ENCODE measurements at places on chromosomes 13 and 19.

GRCh38 chr13:111879719-111880118 lies 187.2 kb upstream of the SOX1 start:
- no peaks in the 10 kb centered on the region for H3K4me1 ChIP-seq
- no peak overlapping the region for H3K27ac ChIP-seq

DNA sequence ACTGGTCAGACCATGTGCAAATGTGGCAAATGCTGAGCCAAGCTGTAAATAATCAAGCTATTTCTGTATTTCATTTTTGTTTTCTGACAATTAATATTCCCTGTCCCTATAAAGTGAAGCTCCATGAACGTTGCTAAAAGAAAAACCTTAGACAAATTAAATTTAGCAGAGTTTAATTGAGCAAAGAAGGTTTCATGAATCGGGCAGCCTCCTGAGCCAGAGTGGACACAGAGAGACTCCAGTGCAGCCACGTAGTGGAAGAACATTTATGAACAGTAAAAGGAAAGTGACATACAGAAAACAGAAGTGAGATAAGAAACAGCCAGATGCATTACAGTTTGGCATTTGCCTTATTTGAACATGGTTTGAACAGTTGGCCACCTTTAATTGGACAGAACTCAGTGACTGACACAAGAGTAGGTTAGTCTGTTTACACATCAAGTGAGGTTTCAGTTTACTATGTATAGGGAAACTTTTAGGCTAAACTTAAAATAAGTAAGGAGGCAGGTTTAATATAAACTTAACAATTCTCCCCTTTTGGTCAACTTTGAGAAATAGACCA lies 69.7 kb downstream of the UFM1 start:
- H3K4me1 ChIP-seq: no peaks in the 10 kb centered on the region
- H3K27ac ChIP-seq: no peak overlapping the region
- no peak for DNase-seq
- H3K27me3 ChIP-seq: no peaks in the 10 kb centered on the region
- no peaks in the 10 kb centered on the region for H3K36me3 ChIP-seq

- H3K36me3 ChIP-seq: no peaks in the 10 kb centered on the region
- no peak overlapping the region for H3K27ac ChIP-seq
- H3K27me3 ChIP-seq: no peaks in the 10 kb centered on the region
- no peak for DNase-seq
These were observed 11.2 kb upstream of the ARHGEF18 start for GRCh38 chr19:7337380-7338194.

- no peak overlapping the region for H3K27ac ChIP-seq
- H3K4me1 ChIP-seq: peaks cover 4% of the 10 kb centered on the region
- no peak overlapping the region for H3K4me3 ChIP-seq
- no peak for DNase-seq
- H3K27me3 ChIP-seq: no peaks in the 10 kb centered on the region
These were observed 457.3 kb downstream of the EFNB2 start for GRCh38 chr13:106078191-106078590.

GRCh38 chr13:50460358-50460757 lies 383.1 kb downstream of the DLEU7 start:
- no peaks in the 10 kb centered on the region for H3K4me1 ChIP-seq
- H3K4me3 ChIP-seq: no peak overlapping the region
- no peaks in the 10 kb centered on the region for H3K36me3 ChIP-seq
- no peak overlapping the region for H3K27ac ChIP-seq

DNA sequence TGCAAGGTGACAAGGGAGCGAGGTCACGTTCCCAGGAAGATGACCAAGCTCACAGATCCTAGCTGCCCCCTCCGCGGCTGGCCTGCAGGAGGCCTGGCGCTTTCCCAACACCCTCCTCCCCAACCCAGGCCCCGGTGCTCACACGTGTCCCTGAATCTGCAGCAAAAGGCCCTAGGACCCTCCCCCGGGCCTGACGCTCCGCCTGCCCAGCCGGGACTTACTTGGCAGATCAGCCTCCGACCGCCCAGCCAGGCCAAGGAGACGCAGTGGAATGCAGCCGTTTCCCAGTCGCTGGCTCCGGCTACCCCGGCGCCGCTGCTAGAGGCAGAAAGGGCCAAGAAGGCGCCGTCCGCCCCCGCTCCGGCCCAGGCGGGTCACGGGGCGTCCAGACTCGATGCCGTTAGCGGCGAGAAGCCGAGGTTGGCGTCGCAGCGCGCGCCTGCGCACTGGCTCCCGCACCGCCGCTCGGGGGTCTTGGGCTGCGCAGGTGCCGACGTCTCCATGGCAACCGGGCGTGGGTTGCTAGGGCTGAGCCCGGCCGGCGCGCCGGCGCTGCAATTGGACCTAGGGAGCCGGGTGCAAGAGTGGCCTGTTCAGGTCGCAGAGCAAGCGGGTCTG lies at the start of gene PNMA8A:
Gene PNMA8A, minus strand, starts transcription at position 448 of the 618 bp plus-strand sequence. CDS start 528 bp downstream, outside the sequence.
- H3K4me1 ChIP-seq: peaks cover 19% of the 10 kb centered on the region
- H3K36me3 ChIP-seq: peaks cover 19% of the 10 kb centered on the region
- H3K4me3 ChIP-seq: peak within 1 kb of the TSS; percentile 88
- peak within 1 kb of the TSS; percentile 67 for H3K27ac ChIP-seq
- no peaks in the 10 kb centered on the region for H3K27me3 ChIP-seq

- no peaks in the 10 kb centered on the region for H3K36me3 ChIP-seq
- no peak overlapping the region for H3K4me3 ChIP-seq
- no peaks in the 10 kb centered on the region for H3K4me1 ChIP-seq
- H3K27me3 ChIP-seq: no peaks in the 10 kb centered on the region
These were observed 812.0 kb downstream of the SLITRK5 start for GRCh38 chr13:88483202-88483601.

DNA sequence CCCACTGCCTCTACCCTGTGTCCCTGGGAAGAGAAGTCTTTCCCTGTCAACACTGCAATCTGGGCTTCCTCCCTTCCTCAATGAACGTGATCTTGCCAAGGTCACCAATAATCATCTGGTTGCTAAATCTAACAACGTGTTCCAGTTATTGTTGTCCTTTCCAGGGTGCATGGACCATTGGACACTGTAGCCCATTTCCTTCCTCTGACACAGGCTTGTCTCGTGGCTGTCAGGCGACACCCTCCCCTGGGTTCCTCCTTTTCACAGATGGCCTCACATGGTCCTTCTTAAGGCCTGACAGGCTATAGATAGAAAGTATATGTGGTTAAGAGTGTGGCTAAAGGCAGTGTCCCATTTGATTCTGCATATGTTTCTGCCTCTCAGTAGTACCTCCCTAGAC lies 67.7 kb upstream of the STARD13 start:
- no peaks in the 10 kb centered on the region for H3K4me1 ChIP-seq
- H3K36me3 ChIP-seq: no peaks in the 10 kb centered on the region
- no peak for DNase-seq
- H3K4me3 ChIP-seq: no peak overlapping the region

DNA sequence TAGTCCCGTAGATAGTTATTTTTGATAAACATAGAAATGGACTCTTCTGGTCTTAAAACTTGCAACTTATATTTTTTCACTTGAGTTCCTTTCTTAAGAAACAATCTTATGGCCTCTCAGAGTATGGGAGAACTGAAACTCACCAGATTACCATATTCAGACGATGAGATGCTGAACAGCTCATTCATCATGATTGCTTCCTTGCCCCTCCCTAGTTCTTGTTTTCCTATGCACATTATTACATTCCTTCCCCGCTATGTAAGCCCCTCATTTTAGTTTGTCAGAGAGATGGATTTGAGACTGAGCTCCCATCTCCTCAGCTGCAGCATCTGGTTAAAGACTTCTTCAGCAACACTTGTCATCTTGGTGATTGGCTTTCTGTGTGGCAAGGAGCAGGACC lies 158.5 kb downstream of the SLITRK6 start:
- H3K4me3 ChIP-seq: no peak overlapping the region
- no peak overlapping the region for H3K27ac ChIP-seq
- no peaks in the 10 kb centered on the region for H3K4me1 ChIP-seq
- H3K27me3 ChIP-seq: no peaks in the 10 kb centered on the region

DNA sequence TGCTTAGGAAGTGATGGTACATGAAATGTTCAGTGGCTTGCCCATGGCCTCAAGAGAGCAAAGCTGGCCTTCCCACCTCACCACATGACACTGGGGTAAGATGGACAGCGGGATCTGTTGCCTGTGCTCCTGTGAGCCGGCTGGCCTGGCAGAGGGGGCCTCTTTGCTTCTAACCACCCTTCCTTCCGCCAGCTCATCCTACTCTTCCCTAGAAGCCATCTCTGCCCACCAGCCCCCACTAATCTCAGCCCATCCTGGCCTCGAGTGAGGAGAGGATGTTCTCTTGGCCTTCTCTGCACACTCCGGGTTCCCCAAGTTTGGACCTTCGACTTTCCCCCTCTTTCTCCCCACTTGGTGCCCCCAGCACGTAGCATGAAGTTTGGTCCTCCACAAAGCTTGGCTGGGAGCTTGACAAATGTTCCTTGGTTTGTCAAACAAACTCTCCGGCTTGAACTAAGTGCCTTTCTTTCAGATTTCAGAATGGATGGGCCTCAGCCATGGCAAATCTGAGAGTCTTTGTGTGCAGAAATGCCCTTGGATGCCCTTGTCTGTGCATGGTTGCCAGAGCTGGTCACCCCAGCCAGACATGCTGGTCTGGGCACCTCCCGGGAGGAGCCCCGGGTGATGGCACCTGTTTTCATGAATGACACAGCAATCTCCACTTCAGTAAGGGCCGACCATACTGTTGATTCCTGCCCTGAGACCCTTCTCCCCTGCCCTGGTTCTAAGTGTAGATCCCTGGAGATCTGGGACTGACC lies 145.5 kb downstream of the URI1 start:
- no peaks in the 10 kb centered on the region for H3K4me1 ChIP-seq
- H3K36me3 ChIP-seq: no peaks in the 10 kb centered on the region
- no peaks in the 10 kb centered on the region for H3K27me3 ChIP-seq
- no peak overlapping the region for H3K27ac ChIP-seq

- no peaks in the 10 kb centered on the region for H3K4me1 ChIP-seq
- H3K27me3 ChIP-seq: peaks cover 99% of the 10 kb centered on the region
- DNase-seq: no peak
- H3K27ac ChIP-seq: no peak overlapping the region
- H3K4me3 ChIP-seq: no peak overlapping the region
These were observed 7.7 kb downstream of the CDX2 start for GRCh38 chr13:27961227-27962085.

DNA sequence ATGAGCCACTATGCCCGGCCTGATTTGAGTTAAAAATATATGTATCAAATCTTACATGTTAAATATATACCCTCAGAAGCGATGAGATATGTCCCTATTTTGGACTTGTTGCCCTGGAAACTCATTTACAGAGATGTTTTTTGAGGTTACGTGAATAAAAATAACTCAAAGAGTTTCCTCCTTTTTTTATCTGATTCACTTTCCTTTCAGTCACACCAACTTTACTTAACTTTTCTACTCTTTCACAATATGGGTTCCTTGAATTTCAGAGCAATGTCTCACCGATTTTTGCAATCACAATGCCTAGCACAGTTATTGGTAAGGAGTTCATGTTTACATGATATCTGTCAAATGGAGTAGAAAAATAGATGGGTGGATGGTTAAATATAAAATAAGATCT lies 2.3 kb downstream of the OR7C2 start:
- no peak overlapping the region for H3K4me3 ChIP-seq
- H3K27me3 ChIP-seq: no peaks in the 10 kb centered on the region
- H3K4me1 ChIP-seq: no peaks in the 10 kb centered on the region
- no peak for DNase-seq
- H3K27ac ChIP-seq: no peak overlapping the region
- H3K36me3 ChIP-seq: no peaks in the 10 kb centered on the region

DNA sequence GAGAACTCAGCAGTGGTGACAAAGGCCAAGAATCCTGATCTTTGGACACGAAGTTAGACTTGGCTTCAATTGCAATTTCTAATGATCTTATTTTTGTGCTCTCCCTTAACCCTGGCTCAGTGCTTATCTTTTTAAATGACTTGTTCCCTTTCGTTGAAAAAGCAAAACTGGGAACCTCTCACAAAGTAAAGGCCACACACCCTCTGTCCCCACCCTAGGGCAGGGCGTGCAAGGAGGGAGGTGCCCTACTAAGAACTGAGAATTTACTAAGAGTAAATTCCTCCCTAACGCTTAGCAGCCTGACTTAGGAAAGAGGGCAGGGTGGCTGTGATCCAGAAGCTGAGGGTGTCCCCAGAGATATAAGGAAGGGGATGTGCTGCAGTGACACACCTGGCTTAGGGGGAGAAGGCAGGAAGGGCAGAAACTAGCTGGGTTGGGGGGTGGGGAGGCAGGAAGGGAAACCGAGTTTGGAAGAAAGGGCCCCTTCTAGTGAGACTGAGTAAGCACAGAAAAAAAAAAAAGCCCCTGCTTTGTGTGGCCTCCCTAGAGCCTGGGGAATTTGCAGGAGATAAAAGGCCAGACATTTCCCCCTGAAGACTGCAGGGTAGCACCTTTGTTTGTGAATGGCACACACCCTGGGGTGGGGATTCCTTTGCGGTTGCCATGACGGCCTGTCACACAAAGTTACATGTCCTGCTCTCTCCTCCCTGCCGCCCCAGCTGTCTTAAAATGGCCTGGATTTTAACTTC lies 435.1 kb downstream of the EFNB2 start:
- H3K27me3 ChIP-seq: no peaks in the 10 kb centered on the region
- H3K36me3 ChIP-seq: no peaks in the 10 kb centered on the region
- no peak overlapping the region for H3K4me3 ChIP-seq
- H3K27ac ChIP-seq: peak overlapping the region; percentile 89
- peak; percentile 74 for DNase-seq
- H3K4me1 ChIP-seq: peaks cover 40% of the 10 kb centered on the region

- DNase-seq: no peak
- H3K36me3 ChIP-seq: peaks cover 4% of the 10 kb centered on the region
- no peaks in the 10 kb centered on the region for H3K27me3 ChIP-seq
- no peak overlapping the region for H3K27ac ChIP-seq
These were observed 45.3 kb downstream of the ZNF136 start for GRCh38 chr19:12208221-12208620.

GRCh38 chr13:47886314-47886713 lies 114.8 kb downstream of the SUCLA2 start:
- no peak overlapping the region for H3K27ac ChIP-seq
- no peaks in the 10 kb centered on the region for H3K36me3 ChIP-seq

Data from neuronal stem cell (in vitro differentiated cells).